ENCODE measurements at places on chromosomes 16 and 17.

- DNase-seq: no peak
Observed at GRCh38 chr16:79532273-79532672, 68.3 kb downstream of the MAF start.

- DNase-seq: no peak
Observed at GRCh38 chr16:48432136-48432535, 46.9 kb upstream of the SIAH1 start.

GRCh38 chr17:69473841-69474831 lies 59.6 kb downstream of the MAP2K6 start:
- peak; percentile 19 for DNase-seq

- DNase-seq: peak; percentile 67
Observed at GRCh38 chr16:72400257-72401083, 228.5 kb upstream of the PMFBP1 start.

DNA sequence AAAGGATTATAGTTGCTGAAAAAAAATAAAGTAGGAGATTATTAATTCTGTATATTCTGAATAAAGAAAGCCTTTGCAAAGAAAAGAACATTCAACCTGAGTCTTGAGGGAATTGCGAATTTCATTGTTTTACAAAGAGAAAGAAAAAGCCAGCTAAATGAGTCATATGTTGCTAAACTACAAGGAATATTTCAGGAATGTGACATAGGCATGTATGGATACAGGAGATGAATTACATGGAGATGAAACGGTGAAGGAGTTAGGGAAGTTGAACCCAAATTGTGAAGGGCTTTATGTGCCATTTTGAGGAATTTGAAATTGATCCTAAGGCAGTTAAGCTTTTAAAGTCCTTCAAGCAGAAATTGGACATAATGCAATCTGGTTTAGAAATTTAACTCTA lies 177.3 kb upstream of the RBL2 start:
- DNase-seq: peak; percentile 80

DNA sequence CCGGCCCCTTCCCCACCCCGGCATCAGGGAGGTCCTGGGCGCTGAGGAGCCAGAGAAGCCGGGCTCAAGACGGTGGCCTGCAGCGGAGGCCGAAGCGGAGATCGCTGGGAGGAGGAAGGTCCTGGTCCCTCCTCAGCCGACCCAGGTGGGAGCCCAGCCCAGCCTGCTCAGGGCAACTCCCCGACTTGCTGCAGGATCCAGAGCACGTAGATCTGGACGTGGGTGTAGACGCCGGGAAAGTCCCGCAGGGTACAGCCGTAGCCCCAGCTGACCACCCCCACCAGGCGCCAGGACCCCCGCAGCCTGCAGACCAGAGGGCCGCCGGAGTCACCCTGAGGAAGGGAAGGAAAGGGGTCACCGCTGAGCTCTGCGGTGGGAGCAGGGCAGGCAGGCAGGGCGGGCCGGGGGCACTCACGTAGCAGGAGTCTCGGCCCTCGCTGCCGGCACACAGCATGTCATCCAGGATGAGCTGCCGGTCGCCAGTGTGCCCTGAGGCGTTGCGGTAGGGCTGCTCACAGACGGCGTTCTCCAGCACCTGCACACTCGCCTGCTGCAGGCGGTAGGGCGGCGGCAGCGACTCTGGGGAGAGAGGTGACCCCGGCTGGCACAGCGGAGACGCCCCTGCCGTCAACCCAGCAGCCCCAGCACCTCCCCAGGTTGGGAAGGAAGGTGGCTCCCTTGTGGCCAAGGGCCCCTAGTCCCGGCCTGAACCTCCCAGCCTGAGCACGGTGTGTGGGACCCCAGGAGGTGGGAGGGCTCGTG lies 5.4 kb downstream of the TPSD1 start:
- no peak for DNase-seq

GRCh38 chr17:13024016-13024415 lies 6.2 kb upstream of the ELAC2 start:
- no peak for DNase-seq

GRCh38 chr16:73915140-73915539 lies 381.5 kb upstream of the PSMD7 start:
- no peak for DNase-seq

DNA sequence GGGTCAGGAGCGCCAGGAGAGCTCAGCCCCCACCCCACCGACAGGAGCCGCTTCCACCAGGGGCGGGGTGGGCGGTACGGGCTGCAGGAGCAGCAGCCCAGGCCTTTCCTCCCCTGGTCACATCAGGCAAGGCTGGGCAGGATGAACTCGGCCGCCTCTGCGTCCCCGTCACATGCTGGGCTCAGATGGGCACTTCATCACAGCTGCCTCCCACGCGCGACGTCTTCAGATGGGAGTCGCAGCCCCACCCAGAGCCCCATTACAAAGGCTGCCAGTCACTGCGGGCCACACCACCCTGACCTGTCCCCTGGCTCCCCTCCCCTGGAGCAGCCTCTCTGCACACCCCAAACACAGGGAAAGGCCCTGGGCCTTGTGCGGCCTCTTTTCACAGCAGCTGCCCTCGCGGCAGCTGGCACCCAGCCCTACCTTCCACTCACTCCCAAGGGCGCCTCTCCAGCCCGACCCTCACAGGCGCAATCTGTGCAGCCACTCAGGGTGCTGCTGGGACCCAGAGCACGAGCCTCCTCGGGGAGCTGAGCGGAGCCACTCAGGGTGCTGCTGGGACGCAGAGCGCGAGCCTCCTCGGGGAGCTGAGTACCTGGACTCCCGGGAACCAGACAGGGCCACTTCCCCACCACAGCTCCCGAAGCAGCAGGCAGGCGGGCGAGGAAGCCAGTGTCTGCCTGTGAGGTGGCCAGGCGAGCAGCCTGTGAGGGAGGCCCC lies 4.7 kb downstream of the ZNF598 start:
- no peak for DNase-seq

GRCh38 chr16:69397821-69398521 lies 12.2 kb upstream of the TERF2 start:
- peak; percentile 92 for DNase-seq

DNA sequence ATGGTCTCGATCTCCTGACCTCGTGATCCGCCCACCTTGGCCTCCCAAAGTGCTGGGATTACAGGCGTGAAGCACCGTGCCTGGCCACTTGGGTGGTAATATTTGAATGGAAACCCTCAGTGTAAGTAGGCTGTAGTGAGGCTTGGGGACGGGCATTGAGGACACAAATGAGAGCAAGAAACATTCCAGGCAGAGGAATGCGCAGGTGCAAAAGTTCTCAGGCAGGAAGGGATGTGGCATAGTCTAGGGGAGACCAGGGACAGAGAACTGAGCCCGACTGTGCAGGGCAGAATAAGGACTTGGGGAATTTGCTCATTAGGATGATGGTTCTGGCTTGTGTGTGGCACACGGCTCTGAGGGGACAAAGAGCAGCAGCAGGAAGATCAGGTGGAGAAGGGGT lies 54.8 kb downstream of the GRB2 start:
- no peak for DNase-seq

GRCh38 chr17:44159519-44160210 lies 10.8 kb upstream of the ASB16 start:
- DNase-seq: peak; percentile 64

DNA sequence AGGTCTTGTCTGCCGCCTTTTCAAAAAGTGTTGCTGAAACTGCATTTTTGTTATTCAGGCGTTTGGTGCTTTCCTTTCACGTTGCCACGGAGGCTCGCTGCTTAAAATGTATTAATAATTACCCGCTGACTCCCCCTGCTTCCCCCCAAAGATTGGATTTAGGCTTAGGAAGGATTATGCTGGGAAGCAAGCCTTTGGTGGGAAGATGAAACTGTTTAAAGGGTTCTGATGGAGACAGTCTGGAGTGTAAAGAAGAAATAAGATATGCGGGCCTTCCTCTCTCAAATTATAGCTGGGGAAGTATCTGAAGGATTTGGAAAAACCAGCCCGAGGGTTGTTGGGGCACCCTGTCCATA lies 1.1 kb downstream of the KSR1 start:
- DNase-seq: no peak

DNA sequence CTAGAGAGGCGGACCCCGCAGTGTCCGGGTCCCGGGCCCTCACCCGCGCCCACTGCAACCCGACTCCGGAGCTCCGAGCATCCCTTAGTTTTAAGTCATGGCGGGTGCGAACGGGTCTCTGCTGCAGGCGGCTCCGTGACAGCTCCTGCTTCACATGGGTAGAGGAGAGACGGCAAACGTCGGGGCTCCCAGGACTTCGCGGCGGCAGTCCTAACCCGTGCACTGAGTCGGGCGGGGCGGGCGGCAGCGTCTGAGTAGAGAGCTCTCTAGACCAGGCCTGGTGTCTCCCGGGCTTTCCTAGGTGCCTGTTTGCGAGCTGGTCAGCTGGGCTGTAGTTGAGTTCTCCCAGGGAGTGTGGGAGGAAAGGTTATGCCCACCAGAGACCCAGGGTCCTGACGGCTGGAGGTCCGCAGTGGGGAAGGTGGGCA lies 345 bp downstream of the TSC2 start:
- DNase-seq: peak; percentile 29

- DNase-seq: peak; percentile 60
Observed at GRCh38 chr16:84729716-84730320, 30.0 kb downstream of the USP10 start.

DNA sequence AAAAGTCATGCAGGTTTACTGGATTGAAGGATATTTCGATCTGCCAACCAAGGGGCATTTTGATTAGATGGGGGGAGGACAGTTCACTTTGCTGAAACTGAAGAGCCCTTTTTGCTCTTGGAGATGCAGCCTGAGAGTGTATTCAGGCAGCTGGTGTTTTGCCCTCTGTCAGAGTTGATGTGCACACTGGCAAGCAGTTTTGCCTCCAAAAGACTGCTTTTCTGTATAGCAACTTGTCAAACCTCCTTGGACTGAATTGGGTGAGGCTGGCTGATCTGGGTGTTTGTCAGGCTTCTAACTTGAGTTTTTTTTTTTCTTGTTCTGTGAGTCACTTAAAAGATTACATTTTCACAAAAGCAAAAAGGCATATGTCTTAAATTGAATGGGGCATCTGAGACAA lies 22.6 kb upstream of the ANKFN1 start:
- DNase-seq: no peak

GRCh38 chr17:74860229-74860871 lies 665 bp upstream of the GRIN2C start:
- DNase-seq: no peak

DNA sequence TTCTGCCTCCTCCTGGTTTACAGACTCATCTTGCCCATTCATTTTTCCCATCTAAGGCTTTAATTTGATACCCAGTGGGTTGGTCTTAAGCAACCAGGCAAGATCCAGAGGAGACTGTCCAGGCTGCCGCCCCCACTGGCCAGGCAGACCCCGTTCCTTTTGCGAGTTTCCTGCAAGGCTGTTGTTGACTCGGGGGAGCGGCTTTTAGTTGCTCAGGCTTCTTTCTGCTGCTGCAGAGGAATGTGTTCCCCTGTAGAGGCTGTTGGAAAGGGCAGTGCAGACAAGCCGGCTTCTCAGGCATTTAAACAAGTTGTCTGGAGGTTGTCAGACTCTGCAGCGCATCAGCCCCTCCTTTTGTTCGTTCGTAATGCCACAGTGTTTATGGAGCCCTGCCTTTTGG lies 231.2 kb downstream of the PRKCA start:
- DNase-seq: no peak

- no peak for DNase-seq
Observed at GRCh38 chr17:4342535-4342934, 23.9 kb downstream of the UBE2G1 start.

- DNase-seq: no peak
Observed at GRCh38 chr16:9555051-9555450, 463.6 kb downstream of the HAPSTR1 start.

DNA sequence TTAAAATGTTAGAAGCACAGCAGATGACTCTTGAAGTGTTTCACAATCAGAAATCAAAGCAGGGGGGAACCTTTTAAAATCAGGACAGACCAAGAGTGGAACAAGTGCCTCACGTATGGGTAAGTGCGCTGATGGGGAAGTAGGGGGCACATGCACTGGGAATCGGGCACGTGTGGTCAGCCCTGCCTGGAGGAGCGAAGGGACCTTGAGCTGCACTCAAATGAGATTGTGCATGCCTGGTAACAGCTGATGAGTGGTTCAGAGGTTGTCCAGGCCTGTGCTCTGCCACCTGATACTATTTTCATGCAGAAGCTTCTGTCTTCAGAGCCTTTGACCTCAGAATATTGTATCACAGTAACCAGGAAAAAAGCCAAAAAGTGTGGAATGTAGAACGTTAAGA lies 13.7 kb upstream of the XYLT2 start:
- no peak for DNase-seq

- no peak for DNase-seq
Observed at GRCh38 chr16:27722207-27722606, 172.3 kb downstream of the KATNIP start.

GRCh38 chr17:49610883-49611584 lies 35.4 kb downstream of the NXPH3 start:
- DNase-seq: no peak

- DNase-seq: peak; percentile 97
Observed at GRCh38 chr17:66952031-66952524, 12.4 kb upstream of the CACNG4 start.
